ENCODE measurements at places on chromosomes 1 and 21. TPM values are rescaled to one million over a fixed set of nuclear protein-coding genes. Genes with fewer than 3 reads are reported as not detected.

UBE2Q1 gene
- 29.3 TPM for total RNA-seq

CD160 gene
- total RNA-seq = 0.13 TPM

TRNP1 gene
- total RNA-seq = 8.4 TPM

ILDR2 gene
- total RNA-seq = 0.11 TPM

C1orf226 gene
- 0.78 TPM for total RNA-seq

OLFM3 gene
- total RNA-seq = not detected

SH2D1B gene
- total RNA-seq = not detected

CD53 gene
- total RNA-seq = not detected

EXO5 gene
- total RNA-seq = 12.0 TPM

BECN2 gene
- not detected for total RNA-seq

ERICH3 gene
- not detected for total RNA-seq

SLC44A3 gene
- 5.6 TPM for total RNA-seq

LCE2C gene
- not detected for total RNA-seq

NR5A2 gene
- total RNA-seq = 0.11 TPM

LMX1A gene
- not detected for total RNA-seq

PLCH2 gene
- total RNA-seq = 0.76 TPM

NMNAT2 gene
- total RNA-seq = 0.11 TPM

TRPM2 gene
- under 0.01 TPM for total RNA-seq

All from articular chondrocyte of knee joint (primary cell).